ENCODE measurements at places on chromosomes 4 and X.

GRCh38 chr4:141255016-141255415, 34.3 kb downstream of the ZNF330 start:
- DNase-seq = peak; percentile 15

GRCh38 chr4:156931267-156931666, 40.3 kb downstream of the PDGFC start:
- peak; percentile 83 for DNase-seq

- DNase-seq = peak; percentile 73
These were observed 43.6 kb downstream of the TSC22D3 start for GRCh38 chrX:107731831-107732502.

GRCh38 chr4:41640906-41641305, 102.9 kb downstream of the LIMCH1 start:
- no peak for DNase-seq

DNA sequence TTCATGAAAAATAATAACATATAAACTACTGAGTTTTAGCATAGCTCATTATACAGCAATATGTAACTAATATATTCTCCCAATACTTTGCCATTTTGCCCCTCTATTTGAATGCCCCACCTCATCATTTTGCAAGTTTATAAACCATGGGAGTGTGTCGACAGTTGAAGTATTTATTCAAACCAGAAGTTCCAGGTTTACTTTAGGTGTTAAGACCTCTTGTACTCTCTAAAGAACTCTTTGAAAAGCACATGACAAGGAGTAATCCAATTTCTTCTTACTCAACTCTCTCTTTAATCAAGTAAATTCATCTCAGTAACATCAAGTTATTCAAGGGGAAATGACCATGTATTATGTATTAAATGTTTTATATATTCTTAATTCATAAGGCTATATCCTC, 240.7 kb downstream of the COX18 start:
- DNase-seq = no peak

GRCh38 chr4:101334963-101335572, 12.3 kb downstream of the PPP3CA start:
- DNase-seq = no peak

DNA sequence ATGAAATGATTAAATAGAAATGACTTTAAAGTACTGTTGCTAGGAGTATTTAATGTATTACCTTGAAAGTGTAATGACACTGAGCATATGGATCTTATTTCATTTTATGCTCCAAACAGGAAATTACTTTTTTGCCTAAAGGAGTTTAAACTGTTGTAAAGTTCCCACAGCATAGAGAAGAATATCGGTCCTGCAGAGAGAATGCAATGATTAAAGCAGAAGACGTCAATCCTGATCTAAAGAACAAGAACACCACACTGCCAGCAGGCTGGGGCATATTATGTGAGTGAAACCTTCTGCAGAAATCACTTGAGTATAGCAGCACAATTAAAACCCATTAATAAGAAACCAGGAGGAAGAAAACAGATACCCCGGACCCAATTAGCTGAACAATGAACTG, 72.8 kb upstream of the CAMK2D start:
- no peak for DNase-seq

GRCh38 chr4:126708716-126709115, 924.0 kb upstream of the INTU start:
- DNase-seq = no peak

GRCh38 chr4:14168919-14169318, 541.4 kb upstream of the BOD1L1 start:
- DNase-seq = peak; percentile 76

DNA sequence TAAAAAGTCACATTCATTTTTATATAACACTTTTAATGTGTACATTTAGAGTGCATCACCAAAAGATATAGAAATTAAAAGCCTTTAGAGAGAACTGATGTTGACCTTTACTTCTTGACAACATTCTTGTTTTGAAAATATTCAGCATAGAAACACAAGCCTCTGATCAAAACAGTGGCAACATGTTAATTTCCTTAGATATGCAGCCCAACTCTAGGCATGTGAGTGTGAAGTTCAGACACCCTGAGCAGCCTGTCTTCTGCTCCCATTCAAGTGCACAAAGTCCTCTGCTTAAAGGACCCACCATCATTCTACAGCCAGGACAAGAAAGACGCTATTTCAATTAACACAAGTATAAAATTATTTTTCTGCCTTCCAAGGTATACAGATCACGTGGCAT, 60.0 kb downstream of the PPP3CA start:
- DNase-seq = no peak

- DNase-seq = peak; percentile 80
These were observed 178.7 kb downstream of the SLIT2 start for GRCh38 chr4:20430259-20430941.

- DNase-seq = no peak
These were observed 71.9 kb downstream of the WDFY3 start for GRCh38 chr4:84894621-84895020.

- DNase-seq = peak; percentile 75
These were observed 52.2 kb upstream of the BLTP1 start for GRCh38 chr4:122099896-122100295.

DNA sequence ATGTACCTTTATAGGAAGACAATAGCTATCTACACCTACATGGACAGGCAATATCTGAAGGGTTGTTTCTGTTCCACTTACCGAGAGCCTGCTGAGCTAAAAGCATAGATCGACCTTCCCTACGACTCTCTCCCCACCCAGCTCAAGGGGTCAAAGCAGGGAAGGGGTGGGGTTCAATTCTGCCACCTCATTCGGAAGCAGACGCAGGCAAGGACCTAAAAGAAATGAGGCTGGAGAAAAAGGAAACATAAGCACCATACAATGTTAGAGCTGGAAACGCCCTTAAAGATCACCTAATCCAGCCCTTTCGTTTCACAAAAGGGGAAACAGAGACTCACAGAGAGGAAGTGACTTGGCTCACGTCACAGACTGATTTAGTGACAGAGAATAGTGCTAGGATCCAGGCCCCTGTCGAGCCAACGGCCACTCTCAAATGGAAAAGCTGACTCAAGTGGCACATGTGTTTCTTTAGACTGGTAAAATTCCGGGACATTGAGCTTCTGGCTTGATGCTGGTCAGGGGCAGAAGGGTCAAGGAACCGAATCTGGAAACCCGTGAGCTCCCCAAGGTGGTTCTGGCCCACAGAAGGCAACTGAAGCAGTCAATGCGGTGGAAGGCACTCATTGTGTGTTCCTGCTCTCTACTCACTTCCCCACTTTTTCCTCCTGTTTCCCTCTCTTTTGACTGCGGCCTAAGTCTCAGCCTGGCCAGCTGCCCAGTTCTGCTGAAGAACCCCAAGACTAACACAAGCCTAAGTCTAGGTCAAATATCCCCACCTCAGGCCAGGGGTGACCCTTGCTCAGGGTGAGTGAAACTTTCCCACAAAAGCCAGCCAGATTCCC, 7.5 kb downstream of the SEPTIN6 start:
- no peak for DNase-seq

DNA sequence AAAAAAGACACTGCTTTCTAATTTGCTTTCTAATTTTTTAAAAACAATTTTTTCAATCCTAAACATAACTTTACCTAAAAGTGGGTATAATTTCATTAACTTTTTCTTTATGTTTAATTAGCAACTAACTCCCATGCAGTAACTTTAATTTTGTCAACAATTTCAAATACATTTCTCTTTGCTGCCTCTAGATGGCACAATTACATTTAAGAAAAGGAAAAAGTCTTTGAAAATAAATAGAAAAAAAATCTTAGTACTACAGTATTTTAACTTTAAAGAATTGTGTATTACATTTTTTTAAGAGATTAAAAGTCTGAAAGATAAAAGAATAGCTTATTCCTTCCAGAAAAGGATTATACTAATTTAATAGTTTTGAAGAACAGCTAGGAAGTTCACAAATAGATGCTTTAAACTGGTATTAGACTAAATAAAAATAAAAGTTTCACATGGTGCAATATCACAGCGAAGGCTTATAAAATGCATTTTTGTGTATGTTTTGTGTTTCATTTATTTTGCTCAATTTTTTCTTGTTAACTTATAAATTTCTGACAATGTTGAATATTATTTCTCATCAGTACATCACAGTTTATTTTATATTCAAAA, 105.1 kb downstream of the ADGRA3 start:
- peak; percentile 15 for DNase-seq

- DNase-seq = no peak
These were observed 53.9 kb downstream of the DMP1 start for GRCh38 chr4:87704001-87704400.

DNA sequence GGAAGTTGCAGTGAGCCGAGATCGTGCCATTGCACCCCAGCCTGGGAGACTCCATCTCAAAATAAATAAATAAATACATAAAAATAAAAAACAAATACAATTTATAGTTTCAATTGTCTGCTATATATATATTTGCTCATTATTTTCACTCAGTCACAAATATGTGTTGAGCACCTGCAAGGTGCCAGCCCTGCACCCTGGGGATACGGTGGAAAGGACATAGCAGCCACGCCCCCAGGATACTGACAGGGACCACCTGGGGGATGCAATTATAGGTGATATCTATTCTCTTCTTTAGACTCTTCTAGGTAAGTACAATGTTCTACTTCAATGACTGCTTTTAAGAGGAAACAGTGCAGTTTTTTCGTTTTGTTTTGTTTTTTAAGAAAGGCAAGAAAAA, 85.0 kb downstream of the JAKMIP1 start:
- no peak for DNase-seq

- peak; percentile 74 for DNase-seq
These were observed 139.5 kb downstream of the SLIT2 start for GRCh38 chr4:20391198-20391597.

GRCh38 chr4:184805462-184806228, 20.1 kb downstream of the ACSL1 start:
- no peak for DNase-seq

GRCh38 chrX:45623266-45623665, 422.6 kb upstream of the DIPK2B start:
- DNase-seq = peak; percentile 96

GRCh38 chr4:158729716-158730559, 6.7 kb upstream of the PPID start:
- peak; percentile 55 for DNase-seq

DNA sequence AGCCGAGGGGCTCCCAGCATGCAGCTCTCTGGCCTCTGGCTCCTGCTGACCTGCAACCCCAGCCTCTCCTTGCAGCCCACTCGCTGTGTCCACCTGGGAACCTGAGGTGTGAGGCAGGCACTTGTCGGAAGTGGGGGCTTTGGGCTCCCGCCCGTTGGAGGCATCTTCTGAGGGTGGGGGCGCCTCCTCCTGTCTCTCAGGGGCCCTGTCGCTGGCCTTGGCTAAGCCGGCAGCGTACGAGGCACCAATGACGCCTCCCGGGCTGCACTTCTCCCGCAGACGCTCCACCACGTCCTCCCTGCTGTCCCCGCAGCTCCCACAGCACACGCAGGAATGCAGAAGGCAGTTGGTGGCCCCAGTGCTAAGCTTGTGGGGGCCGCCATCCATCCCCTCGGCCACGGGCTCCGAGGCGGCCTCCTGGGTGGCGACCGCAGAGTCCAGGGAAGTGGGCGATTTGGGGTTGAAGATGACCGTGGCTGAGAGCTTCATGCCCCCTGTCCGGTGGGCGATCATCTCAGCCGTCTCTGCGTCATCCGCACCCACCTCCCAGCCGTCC, 42.5 kb upstream of the MXD4 start:
- DNase-seq = no peak

DNA sequence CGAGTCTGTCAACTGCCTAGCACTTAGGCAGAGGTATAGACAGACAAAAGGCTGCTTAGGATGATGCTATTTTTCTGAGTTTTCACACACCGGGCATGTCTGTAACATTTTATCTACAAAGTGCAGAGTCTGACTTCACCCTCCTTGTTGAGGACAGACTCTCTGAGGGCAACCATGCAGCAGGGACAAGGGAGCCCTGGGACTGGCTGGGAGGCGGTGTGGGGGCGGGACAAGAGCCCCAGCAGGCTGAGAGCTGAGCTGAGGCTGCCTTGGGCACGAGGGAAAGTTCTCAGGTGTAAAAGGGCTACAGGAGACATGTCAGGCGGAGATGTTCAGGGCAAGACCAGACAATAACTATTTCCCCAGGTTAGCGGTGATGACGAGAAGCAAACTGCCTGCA, 81.6 kb downstream of the GATB start:
- no peak for DNase-seq

DNA sequence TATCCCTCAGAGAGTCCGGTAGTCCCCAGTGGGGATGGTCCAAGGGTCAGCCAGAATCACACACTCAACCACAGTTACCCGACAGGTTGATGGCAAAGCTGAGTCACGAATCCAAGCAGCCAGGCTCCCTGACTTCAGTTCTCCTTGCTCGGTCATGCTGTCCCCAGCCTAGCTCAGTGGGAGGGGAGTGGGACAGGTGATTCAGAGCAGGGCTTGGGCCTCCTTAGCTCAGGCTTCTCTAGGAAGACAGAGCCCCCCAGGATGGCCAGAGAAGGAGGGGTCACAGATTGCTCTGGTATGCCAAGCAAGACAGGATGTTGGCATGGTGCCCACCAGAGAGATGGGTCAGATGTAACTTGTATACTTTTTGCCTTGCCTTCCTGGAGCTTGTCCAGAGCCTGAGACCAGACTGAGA, 66.5 kb downstream of the EFNB1 start:
- DNase-seq = peak; percentile 27

DNA sequence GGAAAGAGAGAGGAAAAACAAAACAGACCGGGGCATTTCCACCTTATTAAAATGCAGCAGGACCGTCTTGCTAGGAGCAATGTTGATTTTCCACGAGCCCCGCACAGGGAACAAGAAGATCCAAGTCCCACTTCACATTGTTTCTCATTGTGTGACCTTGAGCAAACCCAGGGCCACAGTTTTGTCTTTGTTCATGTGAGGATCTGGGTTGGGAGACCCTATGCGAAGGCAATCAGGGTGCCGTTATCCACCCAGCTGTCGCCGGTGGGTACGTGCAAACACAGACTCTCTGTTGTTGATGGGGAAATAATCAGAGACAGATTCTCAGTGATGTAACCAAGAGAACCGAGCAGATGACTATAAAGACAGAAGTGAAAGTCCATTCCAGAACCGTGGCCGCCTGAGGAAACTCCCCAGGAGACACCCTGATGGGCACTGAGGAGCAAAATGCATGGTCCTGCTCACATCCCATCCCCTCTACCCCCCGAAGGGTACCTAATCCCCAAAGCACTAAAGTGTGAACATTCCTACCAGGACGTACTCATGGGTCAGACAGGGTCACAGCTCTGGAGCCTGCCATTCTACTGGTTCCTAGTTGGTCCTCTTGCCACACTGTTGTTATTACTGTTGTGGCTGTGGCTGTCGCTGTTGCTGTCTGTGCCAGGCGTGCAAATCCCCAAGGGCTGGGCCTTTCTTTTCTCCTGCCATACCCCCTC, 102.7 kb upstream of the RBPJ start:
- peak; percentile 58 for DNase-seq

DNA sequence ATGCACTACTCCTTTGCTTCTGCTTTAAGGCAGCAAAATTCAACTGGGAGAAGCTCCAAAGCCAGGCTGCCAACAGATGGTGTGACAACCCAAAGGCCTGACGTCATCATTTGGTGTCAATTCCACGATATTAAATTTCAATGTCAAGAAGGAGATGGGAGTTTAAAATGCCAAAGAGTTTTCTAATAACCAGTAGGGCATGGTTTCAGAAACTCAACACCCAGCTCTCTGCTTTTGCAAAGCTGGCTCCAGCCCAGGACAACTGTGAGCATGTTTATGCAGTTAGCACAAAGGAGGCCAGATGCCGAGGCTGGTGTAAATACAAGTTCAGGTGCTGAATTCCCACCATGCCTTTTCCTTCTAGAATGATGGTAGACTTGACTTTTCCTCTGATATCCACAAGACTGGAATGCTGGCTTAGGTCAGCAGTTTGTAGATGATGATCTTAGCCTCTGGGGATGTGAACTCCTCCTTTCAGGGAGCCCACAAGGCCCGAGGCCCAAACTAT, 67.3 kb downstream of the AFAP1 start:
- peak; percentile 93 for DNase-seq

Data from fibroblast of skin of abdomen (primary cell).